ENCODE measurements at places on chromosomes 2 and 18.

DNA sequence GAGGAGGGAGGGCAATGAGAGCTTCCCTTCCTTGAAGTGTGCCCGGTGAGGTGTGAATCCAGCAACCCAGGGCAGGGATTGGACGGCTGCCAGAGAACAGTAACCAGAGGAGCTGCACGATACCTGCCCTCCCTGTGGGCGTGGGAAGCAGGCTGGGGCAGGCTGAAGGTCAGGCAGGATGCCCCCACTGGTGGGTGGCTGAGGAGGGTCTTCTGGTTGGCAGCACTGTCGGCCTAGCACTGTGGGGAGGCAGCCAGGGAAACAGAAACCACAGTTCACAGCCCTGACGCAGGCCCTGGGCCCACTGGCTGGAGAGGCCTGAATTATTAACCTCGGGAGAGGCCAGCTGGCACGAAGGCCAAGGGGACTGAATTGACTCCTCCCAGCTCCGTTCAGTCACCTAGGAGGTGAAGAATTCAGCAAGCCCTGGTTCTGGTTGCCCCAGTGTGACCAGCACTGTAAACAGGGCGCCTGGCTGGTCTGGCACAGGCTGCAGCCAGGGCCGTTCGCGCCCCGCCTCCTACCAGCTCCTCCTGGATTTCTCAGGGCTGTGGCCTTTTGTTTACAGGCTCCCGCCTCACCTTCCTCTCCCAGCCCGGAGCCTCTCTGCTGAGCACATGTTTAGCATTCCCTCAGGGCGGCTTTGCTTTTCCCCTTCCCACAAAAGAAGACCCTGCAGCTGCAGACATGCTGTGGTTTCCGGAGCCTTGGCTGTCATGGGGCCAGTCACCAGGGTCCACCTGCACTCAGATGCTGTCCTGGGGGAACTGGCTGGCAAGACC, 97.8 kb downstream of the B3GNT2 start:
- DNase-seq = no peak

DNA sequence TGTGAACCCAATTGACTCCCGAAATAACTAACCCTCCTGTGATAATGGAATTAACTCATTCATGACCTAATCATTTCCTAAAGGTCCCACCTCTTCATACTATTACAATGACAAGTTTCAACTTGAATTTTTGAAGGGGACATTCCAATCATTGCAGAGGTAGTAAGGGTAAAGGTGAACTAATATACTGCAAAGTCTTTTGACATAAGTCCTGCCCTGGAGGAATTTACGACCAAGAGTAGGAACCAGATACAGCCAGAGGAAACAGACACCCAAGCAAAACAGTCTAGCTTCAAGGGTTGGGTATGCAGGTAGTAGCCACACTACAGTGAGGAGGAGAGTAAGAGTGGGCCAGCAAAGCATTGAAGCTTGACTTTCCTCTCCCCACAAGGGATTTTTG, 1.2 kb upstream of the SRBD1 start:
- no peak for DNase-seq

DNA sequence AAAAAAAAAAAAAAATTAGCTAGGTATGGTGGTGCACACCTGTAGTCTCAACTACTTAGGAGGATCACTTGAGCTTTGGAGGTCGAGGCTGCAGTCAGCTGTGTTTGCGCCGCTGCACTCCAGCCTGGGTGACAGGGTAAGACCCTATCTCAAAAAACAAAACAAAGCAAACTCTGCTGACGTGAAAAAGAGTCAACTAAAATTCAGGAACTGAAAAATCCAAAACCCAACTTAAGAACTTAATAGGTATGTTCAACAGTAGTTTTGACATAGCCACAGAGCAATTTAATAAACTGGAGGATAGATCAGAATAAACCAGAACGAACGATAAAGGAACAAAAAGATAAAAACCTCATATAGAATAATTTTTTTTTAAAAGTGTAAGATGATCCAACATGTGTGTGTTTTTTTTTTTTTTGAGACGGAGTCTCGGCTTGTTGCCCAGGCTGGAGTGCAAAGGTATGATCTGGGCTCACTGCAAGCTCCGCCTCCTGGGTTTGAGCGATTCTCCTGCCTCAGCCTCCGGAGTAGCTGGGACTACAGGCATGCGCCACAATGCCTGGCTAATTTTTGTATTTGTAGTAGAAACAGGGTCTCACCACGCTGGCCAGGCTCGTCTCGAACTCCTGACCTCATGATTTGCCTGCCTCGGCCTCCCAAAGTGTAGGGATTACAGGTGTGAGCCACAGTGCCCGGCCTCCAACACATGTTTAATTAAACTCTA, 4.3 kb upstream of the ZNF236 start:
- no peak for DNase-seq

DNA sequence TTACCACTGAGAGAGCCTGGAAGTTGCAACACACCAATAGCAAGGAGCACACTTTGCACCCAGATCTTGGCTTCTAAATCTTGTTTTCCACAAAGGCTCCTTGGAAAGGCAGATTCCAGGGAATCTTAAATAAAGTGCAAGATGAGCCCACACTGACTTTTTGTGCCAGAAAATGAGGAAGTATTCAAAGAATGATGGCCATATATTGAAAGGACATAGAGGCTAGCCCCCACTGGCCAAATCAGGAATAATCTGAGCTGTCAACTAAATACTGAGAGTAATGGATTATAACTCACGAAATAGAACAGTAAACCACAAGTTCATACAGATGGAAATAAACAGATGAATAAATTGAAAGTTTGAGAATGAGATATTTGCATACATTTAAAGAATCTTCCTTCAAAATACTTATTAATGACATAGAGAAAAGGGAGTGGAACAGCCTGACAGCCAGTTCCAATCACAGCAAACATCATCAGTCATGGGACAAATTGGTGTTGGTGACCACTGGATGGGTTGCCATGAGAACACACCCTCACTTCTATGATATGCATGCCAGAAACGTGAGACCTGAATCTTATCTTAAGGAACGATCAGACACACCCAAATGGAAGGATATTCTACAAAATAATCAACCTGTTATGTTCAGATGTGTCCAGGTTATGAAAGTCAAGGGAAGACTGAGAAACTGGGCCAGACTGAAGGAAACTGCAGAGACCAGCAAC, 12.2 kb upstream of the ACKR3 start:
- no peak for DNase-seq

GRCh38 chr18:42611134-42611533, 504.4 kb downstream of the RIT2 start:
- no peak for DNase-seq

DNA sequence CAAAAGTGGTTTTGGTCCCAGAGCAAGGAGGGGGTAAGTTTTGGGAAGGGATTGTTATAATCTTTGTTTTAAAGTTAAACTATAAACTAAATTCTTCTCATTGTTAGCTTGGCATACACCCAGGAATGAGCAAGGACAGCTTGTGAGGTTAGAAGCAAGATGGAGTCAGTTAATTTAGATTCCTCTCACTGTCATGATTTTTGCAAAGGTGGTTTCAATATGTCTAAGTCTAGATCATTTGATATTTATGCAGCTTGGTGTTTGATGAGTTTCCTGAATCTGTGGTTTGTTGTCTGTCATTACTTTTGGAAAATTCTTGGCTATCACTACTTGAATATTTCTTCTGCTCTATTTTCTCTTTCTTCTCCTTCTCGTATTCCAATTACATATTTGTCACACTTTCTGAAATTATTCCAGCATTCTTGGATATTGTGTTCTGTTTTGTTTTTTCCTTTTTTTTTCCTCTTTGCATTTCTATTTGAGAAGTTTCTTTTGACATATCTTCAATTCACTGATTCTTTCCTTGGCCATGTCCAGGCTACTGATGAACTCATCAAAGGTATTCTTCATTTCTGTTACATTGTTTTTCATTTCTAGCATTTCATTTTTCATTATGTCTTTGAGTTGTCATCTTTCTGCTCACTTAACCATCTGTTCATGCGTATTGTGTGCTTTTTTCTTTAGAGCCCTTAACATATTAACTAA, 5.1 kb downstream of the SP140 start:
- DNase-seq = no peak

DNA sequence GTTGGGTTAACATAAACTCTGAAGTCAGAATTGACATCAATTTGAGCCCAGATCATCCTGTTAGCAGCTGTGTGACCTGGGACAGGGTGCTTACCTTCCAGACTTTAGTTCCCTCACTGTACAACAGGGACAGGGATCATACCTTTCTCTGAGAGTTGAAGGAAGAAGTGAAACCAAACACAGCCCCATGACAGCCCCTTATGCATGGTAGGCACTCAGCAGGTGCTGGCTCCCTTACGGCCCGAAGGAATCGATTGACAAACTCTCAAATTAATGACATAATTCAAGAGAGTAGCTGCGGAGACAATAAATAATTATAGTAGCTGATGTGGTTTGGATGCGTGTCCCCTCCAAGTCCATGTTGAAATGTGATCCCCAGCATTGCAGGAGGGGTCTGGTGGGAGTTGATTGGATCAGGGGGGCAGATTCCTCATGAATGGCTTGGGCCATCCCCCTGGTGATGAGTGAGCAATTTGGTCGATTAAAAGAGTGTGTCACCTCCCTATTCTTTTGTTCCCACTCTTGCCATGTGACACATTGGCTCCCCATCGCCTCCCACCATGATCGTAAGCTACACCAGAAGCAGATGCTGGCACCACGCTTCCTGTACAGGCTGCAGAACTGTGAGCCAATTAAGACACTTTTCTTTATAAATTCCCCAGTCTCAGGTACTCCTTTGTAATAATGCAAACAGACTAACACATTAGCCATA, 72.4 kb downstream of the ODC1 start:
- DNase-seq = no peak

DNA sequence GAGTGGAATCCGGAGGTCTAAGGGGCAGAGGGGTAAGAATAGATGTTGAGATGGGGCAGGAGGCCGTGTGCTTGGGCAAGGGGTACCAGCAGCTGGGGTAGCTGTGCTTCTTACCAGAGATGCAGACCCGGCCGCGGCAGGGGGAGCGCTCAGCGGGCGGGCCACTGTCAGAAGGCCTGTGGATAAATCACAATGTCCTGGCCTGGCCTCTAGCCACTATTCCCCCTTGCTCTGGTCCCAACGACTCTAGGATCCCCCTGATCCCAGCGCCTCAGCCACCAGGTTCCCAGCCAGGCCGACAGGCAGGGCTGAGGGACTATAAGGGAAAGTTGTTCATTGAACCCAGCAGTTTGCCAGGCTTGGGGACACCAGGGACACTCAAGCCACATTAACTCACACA, 9.0 kb downstream of the WDR54 start:
- DNase-seq = no peak

DNA sequence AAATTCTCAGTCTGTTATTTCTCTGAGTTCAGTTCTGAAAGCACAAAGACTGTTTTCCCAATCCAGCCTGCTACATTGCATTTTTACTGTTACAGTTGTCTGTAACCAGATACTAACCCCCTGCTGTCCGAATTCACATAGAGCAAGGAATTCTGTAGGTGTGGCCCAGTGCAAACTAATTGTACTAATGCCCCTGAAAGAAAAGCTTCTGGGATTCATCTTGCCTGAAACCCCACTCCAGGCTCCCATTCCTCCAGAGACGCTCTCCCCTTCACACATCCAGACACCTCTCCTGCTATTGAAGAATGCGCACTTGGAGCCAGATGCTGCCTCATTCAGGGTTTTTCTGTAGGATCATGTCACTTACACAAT, 127.0 kb downstream of the TTC32 start:
- DNase-seq = no peak

GRCh38 chr18:9094307-9095226, 7.9 kb upstream of the NDUFV2 start:
- DNase-seq = no peak

DNA sequence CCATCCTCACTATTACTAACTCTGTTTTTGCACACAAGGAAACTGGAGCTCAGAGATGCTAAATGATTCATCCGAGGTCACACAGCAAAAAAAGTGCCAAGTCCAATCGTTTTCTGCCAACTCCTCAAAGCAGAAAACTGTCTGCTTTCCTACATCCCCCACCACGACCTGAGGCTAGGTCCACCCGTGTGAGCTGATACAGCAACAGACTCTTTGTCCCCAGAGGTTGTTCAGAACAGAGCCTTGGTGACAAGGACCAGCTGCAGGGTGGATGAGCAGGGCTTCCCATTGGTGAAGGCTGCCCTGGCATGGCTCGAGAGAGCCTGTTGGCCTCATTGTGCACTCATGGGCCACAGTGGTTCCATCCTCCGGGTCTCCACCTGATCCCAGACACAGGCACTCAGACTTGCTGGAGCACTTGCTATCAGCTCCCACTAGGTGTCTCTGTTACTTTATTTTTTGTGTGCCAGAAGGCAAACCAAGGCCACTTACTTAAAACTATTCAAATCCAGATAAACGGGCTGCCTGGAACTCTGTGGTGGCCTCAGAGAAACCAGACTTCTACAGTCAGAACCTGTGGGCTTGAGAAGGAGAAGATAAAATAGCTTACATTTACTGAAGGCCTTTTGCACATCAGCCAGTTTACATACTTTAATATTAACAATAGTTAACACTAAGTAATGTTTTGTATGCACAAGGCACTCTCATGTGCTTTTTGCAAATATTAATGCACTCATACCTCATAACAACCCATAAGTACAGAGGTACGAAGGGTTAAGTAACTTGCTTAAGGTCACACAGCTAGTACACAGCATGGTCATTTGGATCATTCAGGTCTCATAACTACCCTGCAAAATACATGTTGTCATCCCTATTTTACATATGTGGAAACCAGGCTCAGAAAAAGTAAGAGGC, 62.9 kb upstream of the CTIF start:
- peak; percentile 45 for DNase-seq

DNA sequence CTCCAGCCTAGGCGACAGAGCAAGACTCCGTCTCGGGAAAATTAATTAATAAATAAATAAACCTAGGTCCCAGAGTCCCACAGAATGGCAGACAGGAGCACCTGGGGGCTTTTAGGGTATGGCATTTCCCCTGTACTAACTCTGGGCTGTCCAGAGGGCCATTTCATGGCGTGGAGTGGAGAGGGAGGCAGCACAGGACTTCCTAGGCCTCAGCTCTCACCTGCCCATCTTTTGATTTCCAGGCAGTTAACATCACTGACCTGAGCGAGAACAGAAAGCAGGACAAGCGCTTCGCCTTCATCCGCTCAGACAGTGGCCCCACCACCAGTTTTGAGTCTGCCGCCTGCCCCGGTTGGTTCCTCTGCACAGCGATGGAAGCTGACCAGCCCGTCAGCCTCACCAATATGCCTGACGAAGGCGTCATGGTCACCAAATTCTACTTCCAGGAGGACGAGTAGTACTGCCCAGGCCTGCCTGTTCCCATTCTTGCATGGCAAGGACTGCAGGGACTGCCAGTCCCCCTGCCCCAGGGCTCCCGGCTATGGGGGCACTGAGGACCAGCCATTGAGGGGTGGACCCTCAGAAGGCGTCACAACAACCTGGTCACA, 5.1 kb downstream of the IL1RN start:
- no peak for DNase-seq

DNA sequence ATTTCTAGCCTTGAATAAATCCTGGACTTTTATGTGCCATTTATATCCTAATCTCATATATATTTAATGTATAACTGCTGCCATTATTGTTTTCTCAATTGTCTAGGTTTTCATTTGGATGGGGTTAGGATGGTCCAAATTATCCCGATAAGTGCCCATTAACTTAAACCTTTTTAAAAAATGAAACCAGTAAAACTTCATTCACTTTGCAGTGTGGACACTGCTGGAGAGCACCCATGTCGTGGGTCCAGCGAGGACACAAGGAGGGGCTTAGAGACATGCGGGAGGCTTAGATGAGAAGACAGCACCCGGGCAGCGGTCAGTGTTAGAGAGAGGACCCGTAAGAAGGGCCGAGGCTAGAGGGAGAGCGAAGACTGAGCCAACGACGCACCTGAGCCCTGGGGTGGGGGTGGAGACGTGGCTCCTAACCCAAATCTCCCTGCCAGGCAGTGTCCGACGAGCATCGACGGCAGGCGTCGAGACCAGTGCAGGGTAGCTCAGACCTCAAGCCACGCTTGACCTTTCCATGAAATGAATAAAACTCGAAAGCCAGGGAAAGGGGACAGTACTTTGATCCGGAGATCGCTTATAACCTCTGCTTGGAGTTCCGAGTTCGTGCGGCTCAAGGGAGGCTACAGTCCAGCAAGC, 9.0 kb upstream of the EN1 start:
- no peak for DNase-seq

Measured in NCI-H1048 (cell line).